ENCODE measurements at places on chromosomes 6 and 20.

GRCh38 chr6:82331031-82331773 is 32.4 kb upstream of the TPBG start:
- no peak for DNase-seq

GRCh38 chr6:11824986-11825385 is 46.4 kb upstream of the ADTRP start:
- no peak for DNase-seq

GRCh38 chr6:129525055-129525454 is 184.9 kb downstream of the ARHGAP18 start:
- DNase-seq = no peak

- no peak for DNase-seq
Observed at GRCh38 chr6:148109732-148110131, 232.9 kb upstream of the SASH1 start.

- DNase-seq = no peak
Observed at GRCh38 chr20:48858075-48858790, 30.4 kb upstream of the PREX1 start.

DNA sequence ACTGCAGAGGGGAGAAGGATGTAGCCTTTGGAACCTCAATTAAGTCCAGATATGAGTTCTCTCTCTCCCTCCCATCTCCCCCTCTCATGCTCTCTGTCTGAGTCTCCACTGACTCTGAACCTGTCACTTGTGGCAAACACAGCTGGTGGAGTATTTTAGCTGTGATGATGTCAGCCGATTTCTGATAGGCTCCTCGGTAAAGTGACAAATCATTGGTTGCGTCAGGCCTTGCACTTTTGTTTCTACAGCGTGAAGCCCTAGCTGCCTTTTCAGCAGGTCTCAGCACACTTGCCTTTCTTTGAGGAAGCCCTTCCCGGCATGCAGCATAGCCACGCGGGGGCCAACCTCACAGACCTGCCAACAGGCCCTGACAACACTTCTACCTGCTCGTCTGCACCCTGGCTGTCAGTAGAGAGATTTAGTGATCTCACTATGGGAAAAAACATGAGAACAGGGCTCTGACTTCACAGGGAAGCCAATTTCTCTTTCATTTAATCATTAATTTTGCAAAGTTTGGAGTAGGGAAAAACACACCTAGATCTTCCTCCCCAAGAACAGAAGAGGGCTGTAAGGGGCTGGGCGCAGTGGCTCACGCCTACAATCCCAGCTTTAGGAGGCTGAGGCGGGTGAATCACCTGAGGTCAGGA is 84.4 kb downstream of the GMPR start:
- peak; percentile 65 for DNase-seq

- DNase-seq = no peak
Observed at GRCh38 chr20:32333988-32334885, 23.9 kb upstream of the ASXL1 start.

GRCh38 chr6:158002951-158003853 is 21.5 kb downstream of the SYNJ2 start:
- DNase-seq = no peak

GRCh38 chr6:107719160-107719559 is 105.0 kb downstream of the SCML4 start:
- no peak for DNase-seq

DNA sequence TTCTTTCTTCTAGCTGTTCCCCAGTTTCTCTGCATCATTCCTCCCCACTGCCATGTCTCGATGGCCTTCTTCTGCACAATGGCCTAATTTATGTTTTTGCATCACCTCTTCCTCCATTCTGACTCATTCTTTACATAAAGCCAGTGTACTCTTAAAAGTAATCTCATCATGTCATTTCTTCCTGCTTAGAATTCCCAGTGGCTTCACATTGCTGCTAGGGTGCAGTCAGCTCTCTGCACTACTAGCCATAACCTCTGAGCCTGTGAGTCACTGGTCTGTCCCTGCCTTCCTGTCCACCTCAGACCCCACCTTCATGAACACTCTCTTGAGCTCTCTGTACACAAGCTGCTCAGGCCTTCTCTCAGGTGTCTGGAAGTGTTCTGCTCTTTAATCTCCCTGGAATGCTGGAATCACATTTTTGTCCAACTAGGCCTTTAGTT is 24.1 kb upstream of the TRIM27 start:
- DNase-seq = no peak

- DNase-seq = no peak
Observed at GRCh38 chr6:113449051-113449450, 408.1 kb upstream of the MARCKS start.

- no peak for DNase-seq
Observed at GRCh38 chr20:48603116-48603818, 224.5 kb downstream of the PREX1 start.

GRCh38 chr20:2101057-2101864 is at the start of gene STK35:
Gene STK35, plus strand, starts transcription at chr20:2101827. Its CDS starts 55 bp downstream, at chr20:2101882.
- DNase-seq = no peak

DNA sequence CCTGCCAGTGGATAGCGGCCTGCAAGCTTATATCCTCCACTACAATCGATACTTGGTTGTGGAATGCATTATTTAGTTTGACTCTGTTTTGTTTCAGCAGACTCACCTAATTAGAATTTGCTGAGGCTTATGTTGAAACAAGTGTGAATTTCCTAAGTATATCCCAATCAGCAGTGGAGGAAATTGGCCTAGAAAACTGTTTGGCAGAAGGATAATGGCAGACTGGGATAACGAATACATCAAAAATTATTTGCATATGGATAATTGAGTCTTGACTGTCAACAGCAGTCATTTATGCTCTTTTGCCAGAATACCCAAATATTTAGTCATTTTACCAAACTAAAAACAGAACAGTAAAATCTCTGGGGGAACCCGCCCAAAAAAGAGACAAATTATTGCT is 261.0 kb downstream of the DOK5 start:
- no peak for DNase-seq

DNA sequence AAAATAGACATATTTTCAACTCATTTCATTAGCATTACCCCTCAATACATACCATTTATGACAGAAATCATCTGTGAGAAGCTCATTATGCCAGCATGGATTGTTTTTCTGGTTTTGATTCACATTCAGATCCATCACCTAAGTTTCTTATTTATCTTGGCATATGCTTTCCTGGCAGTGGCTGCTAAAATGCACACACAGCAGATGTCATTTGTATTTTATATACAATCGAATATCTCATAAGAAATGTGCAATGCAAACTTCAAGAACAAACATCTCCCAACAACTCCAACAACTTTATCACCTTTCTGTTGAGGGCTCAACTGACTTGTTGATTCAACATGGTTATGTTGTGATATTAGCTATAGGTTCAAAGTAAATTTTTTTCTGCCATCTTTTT is 208.3 kb downstream of the PHACTR1 start:
- DNase-seq = no peak

DNA sequence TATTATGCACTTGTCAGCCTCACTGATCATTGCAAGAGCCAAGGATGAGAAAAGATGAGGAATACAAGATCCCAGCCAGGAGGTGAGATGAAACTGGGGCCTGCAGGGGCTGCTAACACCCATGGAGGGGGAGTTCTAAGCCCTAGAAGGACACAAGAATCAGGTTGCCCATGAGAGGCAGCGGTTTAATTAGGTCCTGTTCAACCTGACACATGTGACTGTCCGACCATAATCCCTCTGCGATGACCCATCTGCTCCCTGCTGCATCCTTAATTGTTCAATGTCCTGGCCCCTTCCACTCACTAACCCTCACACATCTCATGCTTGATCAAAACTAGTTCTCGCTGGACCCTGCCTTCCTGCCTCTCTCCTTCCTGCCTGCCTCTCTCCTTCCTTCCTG is 52.2 kb upstream of the NNAT start:
- DNase-seq = no peak

DNA sequence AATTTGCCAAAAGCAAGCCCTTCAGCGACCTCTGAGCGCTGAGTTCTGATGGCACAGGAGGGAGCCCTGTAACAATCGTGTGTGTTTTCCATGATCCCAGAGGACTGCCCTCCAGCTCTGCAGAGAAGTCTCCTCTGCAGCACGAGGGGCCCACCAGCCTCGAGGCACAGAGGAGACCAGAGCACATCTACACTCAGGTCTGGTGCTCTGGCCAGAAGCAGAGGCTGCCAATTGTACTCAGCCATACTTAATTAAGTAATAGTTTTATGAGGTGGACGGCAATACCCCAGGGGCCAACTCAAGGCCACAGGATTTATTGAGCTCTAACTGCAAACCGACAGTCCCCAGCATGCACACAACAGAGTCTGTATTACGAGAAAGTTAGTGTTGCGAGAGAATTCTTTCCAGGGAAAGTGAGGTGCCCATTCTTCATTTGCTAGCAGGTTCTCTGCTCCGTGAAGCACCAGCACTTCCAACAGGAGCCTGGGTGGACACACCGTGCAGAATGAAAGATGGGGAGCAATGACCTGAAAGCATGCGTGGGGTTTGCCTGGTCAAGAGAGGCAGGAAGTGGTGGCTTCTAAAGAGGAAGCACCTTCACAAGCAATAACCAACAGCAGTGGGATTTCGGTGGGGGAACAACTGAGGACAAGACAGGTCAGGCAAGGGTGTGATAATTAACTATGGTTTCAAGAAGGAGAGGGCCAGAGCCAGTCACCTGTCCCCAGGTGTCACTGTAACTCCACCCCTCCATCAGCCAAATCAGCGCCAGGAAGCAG is 92.8 kb upstream of the FOXC1 start:
- no peak for DNase-seq

DNA sequence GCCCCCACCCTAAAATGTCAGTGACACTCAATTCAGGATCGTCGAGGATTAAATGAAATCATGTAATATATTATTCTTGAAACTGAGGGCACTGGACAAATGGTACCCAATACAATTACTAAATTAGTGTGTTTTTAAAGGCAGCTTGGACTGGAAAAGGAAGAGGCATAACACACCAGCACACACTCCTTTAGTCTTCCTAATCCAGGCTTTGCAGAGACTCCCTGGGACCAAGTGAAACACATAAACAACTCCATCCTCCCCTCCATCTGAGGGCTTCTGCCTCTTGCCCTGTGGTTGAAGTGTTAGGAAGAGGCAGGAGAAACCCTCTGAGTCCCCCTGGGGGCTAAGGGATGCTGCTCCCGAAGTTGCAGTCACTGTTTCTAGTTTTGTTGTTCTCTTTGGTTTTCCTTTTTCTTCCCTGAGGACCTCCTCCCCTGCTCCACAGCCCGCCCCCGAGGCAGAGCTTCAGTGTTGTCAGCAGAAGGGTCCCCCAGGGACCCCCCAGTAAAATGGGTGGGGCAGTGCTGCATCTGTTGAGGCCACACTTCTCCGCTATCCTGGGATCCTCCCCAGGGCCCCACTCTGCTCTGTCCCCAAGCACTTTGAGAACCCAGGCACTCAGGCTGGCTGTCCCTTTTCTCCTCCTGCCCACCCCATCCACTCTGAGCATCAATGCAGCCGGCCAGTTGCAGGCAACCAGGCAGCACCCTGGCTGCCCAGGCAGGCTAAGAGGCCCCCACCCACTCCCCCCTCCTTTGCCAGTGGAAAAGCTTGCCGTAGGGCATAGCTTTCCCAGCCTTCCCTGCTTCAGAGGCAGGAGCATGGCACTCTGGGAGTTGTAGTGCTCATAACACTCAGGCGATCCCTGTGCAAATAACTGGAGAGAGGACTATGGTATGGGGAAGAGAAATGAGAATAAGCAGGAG is 5.9 kb downstream of the TMEM63B start:
- DNase-seq = peak; percentile 45

DNA sequence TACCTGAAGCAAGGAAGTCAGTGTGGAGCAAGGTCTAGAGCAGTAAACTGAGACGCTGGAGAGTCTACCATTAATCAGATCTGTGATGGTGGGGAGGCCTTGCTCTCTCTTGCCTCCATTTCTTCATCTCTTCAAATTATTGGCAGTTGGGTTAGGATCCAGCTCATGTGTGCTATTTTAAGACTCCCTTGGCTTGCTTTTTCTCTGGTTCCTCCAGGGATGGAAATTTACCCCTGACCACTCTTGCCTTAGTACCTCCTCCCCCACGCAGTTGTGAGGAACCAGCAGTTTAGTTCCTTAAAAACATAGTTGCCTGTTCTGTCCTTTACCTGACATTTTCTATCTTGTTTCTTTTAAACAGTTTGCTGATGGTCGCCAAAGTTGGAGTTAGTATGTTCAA is 7.4 kb downstream of the TMEM14C start:
- DNase-seq = no peak

- DNase-seq = no peak
Observed at GRCh38 chr20:63830841-63831588, at the start of gene ZBTB46. Gene ZBTB46, minus strand, starts transcription at chr20:63831264. Its CDS starts 40,507 bp downstream, at chr20:63790757.

DNA sequence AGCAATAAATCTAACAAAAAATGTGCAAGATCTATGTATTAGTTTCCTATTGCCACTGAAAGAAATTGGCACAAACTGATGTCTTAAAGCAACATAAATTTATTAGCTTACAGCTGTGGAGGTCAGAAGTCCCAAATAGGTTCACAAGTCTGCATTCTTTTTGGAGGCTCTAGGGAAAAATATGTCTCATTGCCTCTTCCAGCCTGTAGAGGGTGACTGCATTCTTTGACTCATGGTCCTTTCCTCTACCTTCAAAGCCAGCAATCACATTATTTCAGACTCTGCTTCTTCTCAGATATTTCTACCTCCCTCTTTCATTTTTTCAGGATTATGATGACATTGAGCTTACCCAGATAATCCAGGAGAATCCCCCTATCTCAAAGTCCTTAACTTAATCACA is 1531.1 kb downstream of the KHDRBS2 start:
- DNase-seq = no peak

DNA sequence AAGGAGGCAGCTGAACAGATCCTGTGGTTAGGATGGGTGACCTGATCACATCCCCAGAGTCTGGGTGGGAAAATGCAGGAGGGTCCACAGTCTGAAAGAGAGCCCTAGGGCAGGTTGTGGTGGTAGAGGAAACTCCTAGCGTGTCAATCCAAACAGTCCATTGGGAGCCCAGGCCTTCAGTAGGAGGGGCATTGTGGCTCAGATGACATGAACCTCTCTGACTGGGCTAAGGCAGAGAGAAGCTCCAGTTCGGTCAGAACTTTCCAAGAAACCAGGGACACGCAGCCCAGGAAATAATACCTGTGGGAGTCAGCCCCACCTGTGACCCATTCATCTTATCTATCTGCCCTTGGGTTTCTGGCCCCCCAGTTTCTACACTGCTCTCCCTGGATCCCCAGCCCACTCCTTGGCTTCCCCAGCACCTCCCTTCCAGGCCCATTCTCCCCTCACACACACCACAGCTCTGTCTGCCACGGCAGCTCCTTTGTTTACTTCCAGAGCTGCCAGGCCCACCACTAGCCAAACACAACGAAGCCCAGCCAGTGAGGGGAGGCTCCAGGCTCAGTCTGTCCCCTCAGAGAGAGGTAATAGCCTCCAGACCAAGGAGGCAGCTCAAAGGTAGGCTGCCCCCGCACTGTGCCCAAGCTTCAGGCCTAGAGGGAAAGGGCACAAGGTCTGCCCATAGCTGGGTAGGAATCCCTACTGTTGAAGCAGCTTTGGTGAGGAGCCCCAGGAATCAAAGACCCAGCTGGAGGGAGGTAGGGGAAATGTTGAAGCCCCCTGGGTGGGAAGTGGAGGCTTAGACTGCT is 6.2 kb downstream of the GDF5 start:
- DNase-seq = no peak

- no peak for DNase-seq
Observed at GRCh38 chr6:85712346-85712745, 69.7 kb upstream of the SYNCRIP start.

DNA sequence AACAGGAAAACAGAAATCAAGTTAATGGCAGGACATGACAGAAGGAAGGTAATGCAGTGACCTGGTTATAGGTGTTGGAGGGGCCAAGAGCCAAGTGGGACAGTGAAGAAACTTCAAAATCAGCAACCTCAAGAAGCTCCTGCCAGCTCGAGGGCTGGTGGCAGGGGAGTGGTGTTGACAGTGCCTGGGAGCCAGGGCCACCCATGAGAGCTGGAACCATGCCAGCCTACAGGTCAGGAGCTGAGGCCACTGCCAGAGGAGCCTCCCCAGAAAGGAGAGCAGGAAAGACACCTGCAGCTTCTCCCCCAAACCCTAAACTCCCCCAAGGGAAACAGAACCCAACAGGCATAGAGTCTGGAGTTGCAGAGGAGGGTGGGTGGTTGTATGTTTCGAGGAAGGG is 262.1 kb downstream of the LRFN2 start:
- DNase-seq = no peak

Data from dorsolateral prefrontal cortex (tissue), 122 donors.